Right lobe of liver (tissue), 6 donors: ENCODE measurements at places on chromosomes 7 and 10. TPM values are rescaled to one million over a fixed set of nuclear protein-coding genes. Genes with fewer than 3 reads are reported as not detected.

DNA sequence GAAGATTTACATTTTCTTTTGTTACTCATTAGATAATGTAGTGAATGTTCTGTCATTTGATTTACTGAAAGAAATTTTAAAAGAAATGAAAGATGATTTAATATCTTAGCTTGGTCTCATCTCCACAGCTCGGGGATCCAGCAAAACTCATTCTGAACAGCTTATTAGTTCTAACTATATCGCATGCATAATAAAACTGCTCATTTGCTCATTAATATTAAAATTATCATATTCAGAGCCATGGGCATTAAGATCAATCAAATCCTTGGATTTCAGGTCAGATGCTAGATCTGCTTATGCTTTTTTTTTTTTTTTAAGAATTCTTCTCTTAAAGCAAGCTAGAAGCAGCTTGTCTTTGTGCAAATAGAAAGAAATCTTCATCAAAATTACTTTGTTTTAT is 246.1 kb downstream of the FOXP2 start:
- no peak for DNase-seq
- no peak overlapping the region for H3K27ac ChIP-seq

- no peaks in the 10 kb centered on the region for H3K27me3 ChIP-seq
- H3K36me3 ChIP-seq = no peaks in the 10 kb centered on the region
- DNase-seq = no peak
- no peak overlapping the region for H3K4me3 ChIP-seq
Observed at GRCh38 chr10:119535305-119535704, 7.2 kb downstream of the RGS10 start.

DNA sequence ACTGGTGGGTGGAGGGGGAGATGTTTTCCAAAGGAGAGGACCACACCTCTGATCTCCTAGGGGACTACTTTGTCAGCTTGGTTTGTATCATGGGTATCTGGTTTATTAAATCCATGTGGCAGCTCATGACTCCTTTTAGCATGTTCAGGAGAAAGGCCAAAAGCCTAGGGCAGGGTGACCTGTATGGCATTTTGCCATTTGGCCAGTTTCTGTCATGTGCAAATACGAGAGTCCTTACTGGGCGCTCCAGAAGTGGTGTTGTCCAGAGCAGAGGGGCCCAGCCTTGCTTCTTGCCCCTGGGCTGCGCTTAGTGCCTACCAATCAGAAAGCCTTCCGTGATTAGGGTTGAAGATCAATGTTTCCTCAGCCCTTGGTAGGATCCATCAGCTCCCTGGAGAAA is 31.0 kb downstream of the ADRA2A start:
- H3K4me3 ChIP-seq = no peak overlapping the region
- no peaks in the 10 kb centered on the region for H3K4me1 ChIP-seq
- H3K27ac ChIP-seq = no peak overlapping the region
- no peaks in the 10 kb centered on the region for H3K36me3 ChIP-seq
- no peaks in the 10 kb centered on the region for H3K27me3 ChIP-seq
- peak; percentile 75 for DNase-seq

GRCh38 chr7:147304376-147304775 is 1187.8 kb downstream of the CNTNAP2 start:
- no peaks in the 10 kb centered on the region for H3K27me3 ChIP-seq
- H3K4me3 ChIP-seq = no peak overlapping the region
- no peak for DNase-seq
- H3K27ac ChIP-seq = no peak overlapping the region

- H3K27me3 ChIP-seq = no peaks in the 10 kb centered on the region
- no peak overlapping the region for H3K4me3 ChIP-seq
- no peaks in the 10 kb centered on the region for H3K4me1 ChIP-seq
- H3K36me3 ChIP-seq = no peaks in the 10 kb centered on the region
- DNase-seq = no peak
Observed at GRCh38 chr7:131608116-131608500, 51.7 kb upstream of the PODXL start.

DIP2C gene
- total RNA-seq = 8.0 TPM

DNA sequence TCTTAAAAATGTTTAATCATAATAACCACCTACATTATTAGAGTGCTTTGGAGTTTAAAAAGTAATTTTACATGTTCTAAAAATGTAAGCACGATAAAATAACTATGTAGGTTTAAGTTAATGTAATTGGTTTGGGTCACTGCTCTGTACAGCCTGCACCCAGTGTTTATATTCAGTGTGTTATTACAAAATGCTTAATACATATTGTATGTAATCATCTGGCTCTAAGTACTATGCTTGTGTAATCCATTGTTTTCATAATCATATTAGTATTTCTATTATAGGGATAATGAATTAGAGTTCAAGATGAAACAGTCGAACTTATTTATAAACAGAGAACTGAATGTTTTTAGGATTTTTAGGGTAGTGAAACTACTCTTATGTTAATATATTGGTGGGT is 13.1 kb downstream of the RPA3 start:
- H3K36me3 ChIP-seq = no peaks in the 10 kb centered on the region
- H3K27ac ChIP-seq = no peak overlapping the region
- DNase-seq = no peak

BMPER gene
- 5.9 TPM for total RNA-seq

- DNase-seq = no peak
- no peaks in the 10 kb centered on the region for H3K27me3 ChIP-seq
- H3K4me3 ChIP-seq = no peak overlapping the region
- H3K36me3 ChIP-seq = no peaks in the 10 kb centered on the region
- H3K27ac ChIP-seq = no peak overlapping the region
Observed at GRCh38 chr7:17313194-17313593, 14.7 kb downstream of the AHR start.

DNA sequence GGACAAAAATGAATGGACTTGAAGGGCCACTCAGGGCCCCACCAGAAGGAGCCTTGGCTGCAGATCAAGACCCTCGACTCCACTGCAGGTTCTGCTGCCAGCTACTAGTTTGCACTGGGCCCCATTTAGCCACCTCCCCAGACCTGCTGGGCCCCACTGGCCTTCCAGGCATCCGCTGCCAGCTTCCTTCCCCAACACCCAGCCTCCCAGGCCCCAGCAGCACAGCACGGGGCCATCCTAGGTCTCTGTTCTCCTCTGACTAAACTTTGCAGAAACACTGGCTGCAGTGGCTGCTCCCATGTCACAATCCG is 277.4 kb upstream of the KLF14 start:
- peak overlapping the region; percentile 63 for H3K27ac ChIP-seq
- H3K36me3 ChIP-seq = no peaks in the 10 kb centered on the region
- H3K4me1 ChIP-seq = no peaks in the 10 kb centered on the region
- H3K4me3 ChIP-seq = no peak overlapping the region
- no peaks in the 10 kb centered on the region for H3K27me3 ChIP-seq

DNAJC12 gene
- 11.8 TPM for total RNA-seq

RNF32 gene
- total RNA-seq = 0.75 TPM

- peaks cover 29% of the 10 kb centered on the region for H3K4me1 ChIP-seq
- no peak for DNase-seq
- H3K36me3 ChIP-seq = no peaks in the 10 kb centered on the region
Observed at GRCh38 chr10:5932345-5932744, 42.3 kb downstream of the FBH1 start.

- no peaks in the 10 kb centered on the region for H3K27me3 ChIP-seq
- H3K4me1 ChIP-seq = no peaks in the 10 kb centered on the region
- H3K36me3 ChIP-seq = peaks cover 4% of the 10 kb centered on the region
Observed at GRCh38 chr10:97757471-97757870, 14.3 kb downstream of the SFRP5 start.

DNA sequence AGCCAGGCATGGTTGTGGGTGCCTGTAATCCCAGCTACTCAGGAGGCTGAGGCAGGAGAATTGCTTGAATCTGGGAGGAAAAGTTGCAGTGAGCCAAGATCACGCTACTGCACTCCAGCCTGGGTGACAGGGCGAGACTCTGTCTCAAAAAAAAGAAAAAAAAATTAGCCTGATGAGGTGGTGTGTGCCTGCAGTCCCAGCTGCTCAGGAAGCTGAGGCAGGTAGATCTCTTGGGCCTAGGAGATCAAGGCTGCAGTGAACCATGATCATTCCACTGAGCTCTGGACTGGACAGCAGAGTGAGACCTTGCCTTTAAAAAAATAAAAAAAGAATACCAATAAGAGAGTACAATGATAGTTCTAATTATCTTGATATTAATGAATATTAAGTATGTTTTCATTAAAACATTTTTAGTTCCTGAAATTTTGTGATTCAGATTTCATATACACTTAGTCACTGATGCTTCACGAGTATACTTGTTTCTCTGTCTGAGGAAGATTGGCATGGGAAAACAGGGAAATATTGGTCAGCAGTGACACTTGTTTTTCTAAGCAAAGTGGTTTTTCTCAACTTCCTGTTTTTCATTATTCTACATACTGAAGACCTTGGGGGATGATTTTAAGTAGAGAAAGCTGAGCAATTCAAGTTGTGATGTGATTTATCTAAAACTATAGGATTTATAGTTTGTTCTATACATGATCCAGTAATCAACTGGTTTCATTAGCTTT is 76.8 kb downstream of the ADK start:
- peak overlapping the region; percentile 56 for H3K27ac ChIP-seq
- no peak overlapping the region for H3K4me3 ChIP-seq
- no peak for DNase-seq
- no peaks in the 10 kb centered on the region for H3K36me3 ChIP-seq
- H3K27me3 ChIP-seq = no peaks in the 10 kb centered on the region

GRCh38 chr7:27933671-27934565 is 194.0 kb downstream of the TAX1BP1 start:
- no peak overlapping the region for H3K4me3 ChIP-seq
- H3K4me1 ChIP-seq = no peaks in the 10 kb centered on the region
- no peaks in the 10 kb centered on the region for H3K36me3 ChIP-seq
- H3K27me3 ChIP-seq = no peaks in the 10 kb centered on the region
- DNase-seq = no peak
- H3K27ac ChIP-seq = no peak overlapping the region

AKR1E2 gene
- total RNA-seq = 0.37 TPM

AP3M1 gene
- 16.9 TPM for total RNA-seq

DNA sequence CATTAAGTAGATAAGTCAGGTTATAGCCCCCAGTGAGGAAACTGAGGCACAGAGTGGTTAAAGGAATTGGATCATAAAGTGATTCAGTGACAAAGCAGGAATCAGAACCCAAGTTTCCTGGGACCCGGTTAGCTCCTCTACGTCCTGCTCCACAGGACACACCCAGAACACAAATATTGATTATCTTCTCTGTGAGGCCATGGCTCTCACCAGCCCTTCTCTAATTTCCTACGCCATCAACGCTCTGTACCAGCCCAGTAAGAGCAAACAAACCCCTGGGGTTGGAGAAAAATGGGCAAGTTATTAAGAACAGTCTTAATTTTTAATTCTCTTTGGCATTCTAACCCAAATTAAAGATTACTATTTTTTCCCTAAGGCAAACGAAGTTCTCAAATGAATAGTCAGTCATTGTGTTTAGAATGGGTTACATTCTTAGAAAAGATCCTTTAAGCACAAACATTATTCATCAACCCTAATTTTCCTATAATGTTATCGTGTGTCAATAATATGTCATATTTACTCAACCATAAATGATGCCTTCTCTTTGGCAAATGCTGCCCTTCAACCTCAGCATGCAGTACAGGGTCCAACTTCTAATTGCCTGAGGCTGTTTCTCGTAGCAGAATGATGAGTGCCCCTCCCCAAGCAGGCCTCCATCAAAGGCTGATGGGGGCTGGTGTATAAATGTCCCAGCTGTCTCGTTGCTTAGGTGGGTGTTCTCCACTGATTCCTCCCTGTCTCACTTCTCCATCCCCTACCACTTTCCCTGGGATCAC is 25.4 kb upstream of the TM9SF3 start:
- no peak overlapping the region for H3K4me3 ChIP-seq
- no peaks in the 10 kb centered on the region for H3K27me3 ChIP-seq
- H3K27ac ChIP-seq = no peak overlapping the region
- no peaks in the 10 kb centered on the region for H3K4me1 ChIP-seq
- DNase-seq = no peak
- H3K36me3 ChIP-seq = no peaks in the 10 kb centered on the region

DNA sequence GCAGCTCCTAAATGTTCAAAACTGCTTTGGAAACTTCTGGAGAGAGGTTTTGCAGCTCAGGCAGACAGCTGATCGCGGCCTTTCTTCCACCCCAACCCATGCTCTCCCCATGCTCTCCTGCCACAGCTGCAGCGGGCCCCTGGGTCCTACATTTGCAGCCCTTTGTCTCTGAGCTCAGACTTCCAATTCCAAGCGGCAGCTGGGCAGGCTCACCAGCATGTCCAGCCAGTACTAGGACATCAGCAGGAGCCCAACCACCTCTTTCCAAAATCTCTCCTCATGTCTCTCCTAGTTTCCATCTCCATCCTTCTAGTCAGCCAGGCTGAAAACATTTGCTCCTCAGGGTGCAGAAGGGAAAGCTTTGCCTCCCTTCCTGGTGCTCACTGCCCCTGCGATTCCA is 6.0 kb downstream of the LEP start:
- H3K27ac ChIP-seq = no peak overlapping the region
- no peak overlapping the region for H3K4me3 ChIP-seq
- DNase-seq = no peak
- no peaks in the 10 kb centered on the region for H3K27me3 ChIP-seq

SLC16A9 gene
- not detected for total RNA-seq

COL1A2 gene
- total RNA-seq = 32.3 TPM

GRCh38 chr7:78222001-78222751 is 423.6 kb downstream of the PHTF2 start:
- no peak overlapping the region for H3K27ac ChIP-seq
- H3K4me3 ChIP-seq = no peak overlapping the region
- no peaks in the 10 kb centered on the region for H3K4me1 ChIP-seq
- DNase-seq = no peak
- no peaks in the 10 kb centered on the region for H3K36me3 ChIP-seq
- no peaks in the 10 kb centered on the region for H3K27me3 ChIP-seq

CALML3 gene
- not detected for total RNA-seq

- no peaks in the 10 kb centered on the region for H3K27me3 ChIP-seq
- H3K36me3 ChIP-seq = no peaks in the 10 kb centered on the region
- H3K4me3 ChIP-seq = no peak overlapping the region
- H3K4me1 ChIP-seq = no peaks in the 10 kb centered on the region
Observed at GRCh38 chr10:116719804-116720203, 22.6 kb downstream of the HSPA12A start.

DNA sequence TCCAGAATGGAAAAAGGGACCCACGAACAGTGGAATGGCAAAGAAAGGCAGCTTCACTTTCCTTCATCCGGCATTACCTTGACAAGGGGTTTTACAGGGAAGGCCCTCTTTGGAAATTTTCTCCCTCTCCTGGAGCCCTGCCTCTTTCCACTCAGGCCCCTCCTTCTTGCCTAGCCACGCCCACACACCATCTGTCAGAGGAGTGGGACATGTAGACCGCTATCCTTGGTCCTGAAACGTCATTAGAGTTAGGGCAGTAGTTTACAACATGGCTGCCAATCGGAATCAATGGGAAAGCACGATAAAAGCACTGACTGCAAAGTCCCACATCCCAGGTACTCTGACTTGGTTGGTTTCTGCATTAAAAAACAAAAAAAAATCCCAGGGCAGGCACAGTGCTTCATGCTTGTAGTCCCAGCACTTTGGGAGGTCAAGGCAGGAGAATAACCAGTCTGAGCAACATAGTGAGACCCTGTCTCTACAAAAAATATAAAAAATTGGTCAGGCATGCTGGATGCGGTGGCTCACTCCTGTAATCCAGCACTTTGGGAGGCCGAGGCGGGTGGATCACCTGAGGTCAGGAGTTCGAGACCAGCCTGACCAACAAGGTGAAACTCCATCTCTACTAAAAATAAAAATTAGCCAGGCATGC is 96.4 kb downstream of the MARCHF5 start:
- no peaks in the 10 kb centered on the region for H3K27me3 ChIP-seq
- no peaks in the 10 kb centered on the region for H3K36me3 ChIP-seq
- no peak overlapping the region for H3K27ac ChIP-seq
- H3K4me1 ChIP-seq = no peaks in the 10 kb centered on the region
- H3K4me3 ChIP-seq = no peak overlapping the region
